ENCODE measurements at places on chromosomes 16 and 17.

DNA sequence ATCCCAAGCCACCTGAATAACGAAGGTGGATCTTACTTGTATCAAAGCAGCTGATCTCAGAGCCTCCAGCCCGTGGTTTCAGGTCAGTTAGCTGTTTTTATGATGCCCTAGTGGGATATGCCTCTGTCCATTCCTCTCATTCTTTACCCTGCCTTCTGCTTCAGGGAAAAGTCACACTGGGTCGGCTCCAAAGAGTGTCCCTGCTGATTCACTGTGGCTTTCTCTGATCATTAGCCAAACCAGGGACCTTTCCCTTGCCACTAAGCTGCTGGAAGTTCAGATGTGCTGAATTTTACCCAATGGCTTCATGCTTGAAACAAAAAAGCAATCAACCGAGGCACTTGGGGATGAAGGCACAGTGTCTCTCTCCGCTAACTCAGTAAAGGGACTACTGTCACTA, 170.2 kb upstream of the SALL1 start:
- no peak for DNase-seq

DNA sequence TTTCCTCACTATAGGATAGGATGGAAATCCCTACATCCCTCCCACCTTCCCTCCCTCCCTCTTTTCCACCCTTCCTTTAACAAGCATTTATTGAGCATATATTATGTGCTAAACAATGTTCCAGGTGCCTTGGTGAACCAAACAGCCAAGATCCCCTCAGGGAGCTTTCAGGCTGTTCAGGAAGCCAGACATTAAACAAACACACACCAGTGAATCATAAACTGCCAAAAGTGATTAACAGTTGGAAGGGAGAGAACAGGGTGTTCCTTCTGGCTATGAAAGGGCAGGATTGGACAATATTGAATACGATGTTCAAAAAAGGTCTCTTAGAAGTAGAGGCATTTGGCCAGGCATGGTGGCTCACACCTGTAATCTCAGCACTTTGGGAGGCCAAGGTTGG, 22.8 kb upstream of the CNEP1R1 start:
- no peak for DNase-seq

GRCh38 chr16:24522751-24523150, 16.6 kb upstream of the RBBP6 start:
- DNase-seq: no peak

GRCh38 chr16:75761108-75761507, 34.8 kb upstream of the CPHXL start:
- no peak for DNase-seq

DNA sequence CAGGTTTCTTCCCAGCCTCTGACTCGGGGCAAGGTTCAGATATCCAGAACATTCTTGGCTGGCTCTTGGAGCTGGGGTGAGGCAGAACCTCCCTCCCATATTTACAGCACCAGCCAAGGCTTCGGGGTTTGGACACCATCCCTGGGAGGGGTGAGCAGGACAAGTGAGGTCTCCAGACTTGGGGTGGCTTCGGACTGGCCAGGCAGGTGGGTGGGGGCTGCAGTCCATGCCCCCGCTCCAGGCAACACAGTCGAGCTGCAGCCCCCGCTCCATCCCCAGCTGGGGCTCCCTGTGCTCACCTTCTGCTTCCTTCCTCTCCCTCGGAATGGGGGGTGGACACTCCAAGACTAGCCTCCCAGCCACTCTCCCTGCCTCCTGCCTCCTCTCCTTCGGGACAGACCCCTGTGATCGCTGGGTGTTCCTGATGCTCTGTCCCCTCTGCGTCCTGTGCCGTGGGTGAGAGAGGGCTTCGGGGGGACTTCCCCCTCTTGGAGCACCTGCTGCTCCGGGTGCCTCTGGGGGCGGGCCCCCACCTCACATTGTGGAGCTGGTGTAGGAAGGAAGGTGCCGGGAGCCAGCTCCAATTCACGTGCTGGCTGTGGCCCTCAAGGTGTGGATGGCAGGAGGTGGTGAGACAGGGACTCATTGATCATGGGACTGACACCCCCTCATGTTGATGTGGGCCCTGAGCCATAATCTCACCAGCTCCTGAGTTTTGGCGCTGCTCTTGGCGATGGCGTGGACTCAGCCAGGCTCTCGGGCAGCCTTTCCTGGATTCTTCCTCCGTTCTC, 189.2 kb downstream of the SEC14L1 start:
- no peak for DNase-seq

GRCh38 chr16:67764158-67764667, 42.1 kb downstream of the RANBP10 start:
- no peak for DNase-seq

DNA sequence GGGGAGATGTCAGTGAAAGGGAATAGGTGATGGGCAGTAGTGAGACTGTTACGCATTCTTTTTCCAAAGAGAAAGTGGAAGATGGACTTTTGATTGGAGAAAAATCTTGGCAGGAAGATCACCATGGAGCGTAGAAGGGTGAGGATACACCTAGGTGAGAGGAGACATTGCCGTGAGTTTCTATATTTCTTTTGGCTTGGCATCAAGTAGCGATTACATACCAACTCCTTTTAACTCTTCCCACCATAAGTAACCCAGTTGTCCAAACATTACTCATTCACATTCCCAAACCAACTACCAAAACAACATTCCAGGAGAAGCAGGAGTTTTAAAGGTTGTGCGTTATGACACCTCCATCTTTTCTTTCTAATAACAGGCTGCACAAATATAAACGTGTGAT, 10.7 kb upstream of the KRT28 start:
- DNase-seq: no peak

- DNase-seq: no peak
Observed at GRCh38 chr17:68592682-68593641, 8.2 kb downstream of the FAM20A start.

DNA sequence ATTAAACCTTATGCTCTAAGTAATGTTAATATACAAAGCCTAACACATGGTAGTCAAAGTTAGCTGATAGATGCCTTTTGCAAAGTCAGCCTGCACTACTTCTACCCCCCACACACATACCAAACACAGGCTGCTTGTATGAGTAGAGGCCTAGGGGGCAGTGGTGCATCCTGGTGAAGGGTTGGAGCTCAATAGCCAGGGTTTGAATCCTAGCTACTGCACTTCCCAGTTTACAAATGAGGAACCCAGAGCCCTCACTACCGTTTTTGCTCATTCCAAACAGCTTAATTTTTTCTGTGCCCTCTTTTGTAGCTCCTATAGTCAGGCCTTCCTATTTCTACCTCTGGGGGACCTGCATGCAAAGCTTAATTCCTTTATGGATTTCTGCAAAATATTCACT, 18.9 kb upstream of the HYDIN start:
- no peak for DNase-seq

- no peak for DNase-seq
Observed at GRCh38 chr17:67283731-67284516, 38.9 kb upstream of the HELZ start.

GRCh38 chr16:66919569-66920298, 1.0 kb upstream of the CDH16 start:
- DNase-seq: no peak

GRCh38 chr16:86723689-86724088, 145.3 kb downstream of the FOXL1 start:
- DNase-seq: no peak

All from NCI-H748 treated with DMSO at 0.1 percent for 48 hours (cell line).